ENCODE measurements at places on chromosomes 4 and X.

GRCh38 chrX:133373386-133374079 is 41.8 kb downstream of the GPC4 start:
- no peak for DNase-seq

DNA sequence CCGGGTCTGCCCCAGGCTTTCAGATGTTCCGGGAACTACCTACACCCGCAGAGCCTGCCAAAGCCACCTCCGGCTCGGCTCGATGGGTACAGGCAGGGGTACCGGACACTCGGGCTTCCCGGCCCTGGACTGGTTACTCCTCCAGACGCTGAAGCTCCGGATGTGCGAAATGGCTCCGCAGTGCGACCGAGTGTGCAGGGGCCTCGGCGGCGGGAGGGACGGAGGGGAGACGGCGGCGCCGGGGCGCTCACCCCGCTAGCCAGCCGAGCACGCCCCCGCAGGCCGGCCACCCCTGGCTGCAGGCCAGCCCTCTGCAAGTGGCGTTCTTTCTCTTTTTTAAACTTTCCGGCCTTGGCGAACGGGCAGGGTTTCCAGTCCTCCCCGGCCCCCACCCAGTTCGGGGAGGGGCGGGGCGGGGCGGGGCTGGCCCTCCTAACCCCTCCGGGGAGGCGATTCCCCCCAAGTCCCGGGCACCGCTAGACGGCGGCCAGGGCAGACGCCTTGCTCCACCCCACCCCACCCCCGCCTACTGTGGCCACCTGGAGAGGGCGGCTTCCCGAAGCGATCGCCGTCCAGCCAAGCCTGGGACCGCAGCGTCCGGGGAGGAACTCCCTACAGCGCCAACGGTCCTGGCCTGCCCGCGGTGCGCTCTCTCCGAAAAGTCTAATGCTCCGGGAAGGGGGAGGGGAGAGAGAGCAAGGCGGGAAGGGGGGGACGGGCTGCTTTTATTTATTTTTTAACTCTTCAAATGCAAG is 7.5 kb downstream of the BCOR start:
- DNase-seq, result no peak

GRCh38 chr4:104966349-104967033 is 180.2 kb upstream of the TET2 start:
- no peak for DNase-seq

DNA sequence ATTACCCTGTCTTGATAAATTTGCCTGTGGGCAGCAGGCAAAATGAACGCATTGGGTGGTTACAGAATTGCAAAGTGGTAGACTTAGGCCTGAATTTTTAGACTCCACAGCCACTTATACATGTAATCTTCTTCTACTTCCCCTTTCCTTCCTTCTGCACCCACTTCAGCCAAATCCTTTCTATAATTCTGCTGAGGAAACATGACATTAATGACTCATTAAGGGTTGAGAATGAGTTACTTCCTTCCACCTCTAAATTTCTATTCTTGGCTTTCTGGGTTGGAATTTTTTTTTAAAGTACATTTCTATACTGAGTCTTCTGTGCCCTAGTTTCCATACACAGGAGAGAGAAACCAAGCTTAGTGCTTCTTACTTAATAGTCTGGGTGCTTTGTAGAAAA is 10.1 kb downstream of the PAPSS1 start:
- DNase-seq, result no peak

DNA sequence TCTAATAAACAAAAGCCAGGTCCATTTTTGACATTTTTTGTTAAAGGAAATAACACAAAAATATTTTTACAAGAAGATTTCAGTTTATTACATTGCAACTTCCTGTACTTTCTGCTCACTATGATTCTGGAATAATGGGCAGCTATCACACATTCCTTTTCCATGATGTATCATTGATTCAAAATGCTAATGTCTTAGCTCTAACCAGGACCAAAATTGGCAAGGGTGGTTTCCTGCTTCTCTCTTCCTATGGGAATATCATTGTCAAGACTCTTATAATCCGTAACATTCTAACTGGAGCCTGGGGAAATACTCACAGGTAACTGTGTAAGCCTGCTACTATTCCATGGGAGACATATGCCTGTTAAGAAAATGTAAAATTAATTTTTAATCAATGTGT is 218.6 kb downstream of the DCAF12L2 start:
- peak; percentile 48 for DNase-seq

GRCh38 chr4:158904815-158905214 is 136.0 kb downstream of the FNIP2 start:
- no peak for DNase-seq

DNA sequence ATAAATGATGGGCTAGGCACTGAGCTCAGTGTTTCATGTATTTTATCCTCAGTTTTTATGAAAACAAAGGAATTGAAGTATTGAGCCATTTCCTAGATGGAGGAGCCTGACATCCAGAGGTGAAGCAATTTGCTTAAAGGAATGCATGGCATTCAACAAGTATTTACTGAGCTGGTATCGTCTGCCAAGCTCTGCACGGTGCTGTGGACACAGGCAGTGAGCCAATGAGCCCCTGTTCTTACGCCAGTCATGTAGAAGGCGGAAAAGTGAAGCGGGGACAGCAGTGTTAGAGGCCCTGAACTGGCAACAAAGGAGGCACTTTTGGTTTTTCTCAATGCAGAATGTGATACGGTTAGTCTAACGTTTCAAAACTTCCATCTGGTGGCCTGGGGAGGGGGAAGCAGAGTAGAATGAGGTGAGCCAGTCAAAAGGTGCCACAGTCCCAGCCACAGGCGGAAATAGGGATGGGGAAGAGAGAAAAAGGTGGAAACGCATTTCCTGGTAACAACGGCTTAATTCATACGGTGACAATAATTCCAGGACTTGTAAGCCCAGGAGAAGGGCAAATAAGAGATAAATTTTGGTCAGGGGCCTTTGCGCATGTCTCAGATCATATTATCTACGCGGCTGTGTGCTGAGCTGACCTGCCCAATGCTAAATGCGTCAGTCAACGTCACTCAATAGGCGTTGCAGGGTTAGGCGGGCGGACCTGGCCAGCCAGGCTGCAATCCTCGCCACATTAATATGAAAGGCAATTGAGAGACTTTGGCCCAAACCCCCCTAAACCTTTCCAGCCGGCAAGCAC is 133.9 kb downstream of the AFAP1 start:
- peak; percentile 94 for DNase-seq

DNA sequence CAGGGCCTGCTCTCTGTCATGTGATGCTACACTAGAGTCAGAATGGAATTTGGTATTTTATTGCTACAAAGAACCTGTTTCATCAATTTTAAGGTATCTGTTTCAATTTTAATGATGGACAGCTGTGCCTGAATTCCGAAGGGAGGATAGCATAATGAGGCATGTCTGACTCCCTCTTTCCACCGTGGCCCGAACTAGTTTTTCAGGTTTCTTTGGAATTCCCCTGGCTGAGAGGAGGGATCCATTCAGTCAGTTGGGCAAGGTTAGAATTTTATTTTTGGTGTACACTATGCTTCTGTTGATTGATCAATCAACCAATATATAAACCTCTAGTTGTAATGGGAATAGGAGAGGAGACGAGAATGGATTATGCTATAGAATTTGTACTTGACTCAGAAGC is 761.8 kb downstream of the FAM133A start:
- DNase-seq, result no peak

DNA sequence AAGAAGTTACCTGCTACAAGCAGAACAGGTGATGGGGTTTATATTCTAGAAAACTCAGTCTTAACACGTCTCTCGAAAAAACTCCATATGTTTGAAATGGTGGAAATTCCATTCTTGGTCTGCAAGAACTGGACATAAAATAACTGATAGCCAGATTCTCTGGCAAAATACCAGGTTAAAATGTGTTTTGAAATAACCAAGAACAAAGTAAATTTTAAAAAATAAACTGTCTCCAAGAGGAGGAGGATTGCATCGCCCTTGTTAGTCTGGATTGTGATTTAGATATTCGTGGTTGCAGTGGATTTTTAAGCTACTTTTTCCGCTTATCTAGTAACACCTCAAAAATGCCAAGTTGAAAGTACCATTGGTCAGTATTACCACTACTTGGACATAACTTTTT is 40.8 kb downstream of the CENPU start:
- DNase-seq, result no peak

DNA sequence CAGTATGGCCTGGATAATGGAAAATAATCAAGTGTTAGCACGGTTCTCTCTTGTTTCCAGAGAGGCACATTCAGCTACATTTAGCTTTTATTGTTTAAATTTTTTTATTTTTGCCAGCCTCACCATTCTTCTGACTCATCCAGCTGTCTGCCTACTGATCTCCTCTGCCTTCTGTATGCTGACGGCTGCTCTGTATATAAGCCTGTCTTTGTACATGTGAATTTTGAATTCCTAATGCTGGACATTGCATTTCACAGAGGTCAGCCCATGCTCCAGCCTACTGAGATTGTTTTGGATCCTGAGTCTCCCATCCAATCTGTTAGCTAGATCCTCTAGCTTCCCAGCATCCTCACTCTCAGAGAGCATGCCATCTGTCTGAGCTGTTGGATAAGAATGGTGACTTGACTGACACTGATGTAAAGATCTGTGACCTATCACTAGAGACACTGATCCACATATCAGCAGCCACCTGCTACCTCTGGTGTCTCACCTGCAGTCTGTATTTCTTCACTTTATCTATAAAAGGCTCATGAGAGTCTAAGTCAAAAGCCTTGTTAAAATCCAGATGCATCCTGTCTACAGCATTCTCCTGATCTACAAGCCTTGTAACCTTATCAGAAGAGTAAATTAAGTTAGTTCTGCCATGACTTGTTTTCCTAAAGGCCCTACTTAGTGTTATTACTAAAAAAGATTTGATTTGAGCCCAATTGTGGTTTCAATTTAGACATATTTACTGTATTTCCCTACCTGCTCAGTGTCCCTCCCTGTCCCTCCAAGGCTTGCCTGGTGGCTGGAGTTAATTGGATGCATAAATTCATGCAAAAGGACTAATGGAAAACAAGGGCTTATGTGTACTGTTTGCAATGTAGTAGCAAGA is 25.6 kb upstream of the ARHGAP36 start:
- no peak for DNase-seq

DNA sequence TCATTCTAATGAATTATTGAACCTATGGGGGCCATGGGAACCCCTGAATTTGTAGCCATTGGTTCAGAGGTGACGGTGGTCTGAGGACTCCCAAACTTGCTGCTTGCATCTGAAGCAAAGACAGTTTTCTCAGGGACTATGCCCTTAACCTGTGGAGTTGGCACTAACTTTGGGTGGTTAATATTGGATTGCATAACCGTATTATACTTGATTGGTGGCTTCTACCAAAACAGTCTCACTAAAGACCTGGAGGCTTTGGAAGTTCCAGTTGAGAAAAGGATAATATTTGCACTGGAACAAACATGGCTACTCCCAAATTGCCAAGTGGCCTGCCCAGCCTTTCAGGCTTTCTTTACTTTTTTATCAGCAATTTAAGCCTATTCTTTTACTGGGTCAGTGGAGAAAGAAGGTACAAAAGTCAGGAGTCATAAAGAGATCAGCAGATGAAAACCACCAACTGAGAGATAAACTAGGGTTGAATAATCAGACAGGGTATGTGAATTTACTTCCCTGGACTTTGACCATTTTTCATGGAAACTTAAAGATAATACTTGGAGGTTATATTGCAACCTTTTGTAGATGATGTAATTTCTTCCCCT is 7.9 kb upstream of the KLHL8 start:
- no peak for DNase-seq

GRCh38 chr4:66974665-66975064 is 570.6 kb downstream of the CENPC start:
- DNase-seq, result no peak

- DNase-seq, result no peak
Measured at GRCh38 chr4:126306152-126306869, 991.6 kb downstream of the FAT4 start.

DNA sequence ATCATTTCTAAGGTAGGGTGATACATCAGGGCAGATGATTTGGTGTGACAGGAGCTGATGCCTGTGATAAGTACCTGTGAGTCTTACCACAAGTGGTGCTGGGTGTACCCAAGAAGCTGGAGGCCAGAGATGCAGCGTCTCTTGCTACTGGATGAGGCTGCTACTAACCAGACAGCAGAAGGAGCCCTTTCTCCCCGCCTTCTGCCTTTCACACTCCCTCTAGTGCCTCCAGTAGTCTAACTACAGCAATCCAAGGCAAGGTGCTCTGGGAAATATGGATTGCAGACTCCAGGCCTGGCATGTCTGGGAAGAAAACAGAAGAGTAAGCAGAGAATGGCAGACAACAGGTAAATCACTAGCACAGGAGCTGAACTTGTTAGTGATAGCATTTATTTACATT is 470.8 kb downstream of the NKX6-1 start:
- no peak for DNase-seq

DNA sequence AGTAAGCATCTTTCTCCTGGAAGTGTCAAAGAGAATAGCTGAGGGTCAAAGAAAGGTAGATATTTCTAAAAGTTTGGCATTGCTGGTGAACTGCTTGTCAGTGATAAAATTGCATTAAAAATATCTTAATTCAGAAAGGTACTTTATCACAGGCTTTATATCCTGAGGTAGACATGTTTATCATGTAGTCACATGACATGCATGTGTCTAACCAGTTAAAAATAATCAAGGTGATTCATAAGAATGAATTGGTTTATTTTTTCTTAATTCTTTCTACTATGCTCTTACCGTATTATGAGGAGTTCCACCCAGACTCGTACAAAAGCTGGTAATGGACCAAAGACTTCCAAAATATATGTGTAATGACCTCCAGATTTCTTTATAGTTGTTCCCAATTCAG is 6.1 kb downstream of the SLC7A11 start:
- DNase-seq, result peak; percentile 44

- no peak for DNase-seq
Measured at GRCh38 chr4:43411226-43411625, 518.7 kb downstream of the GRXCR1 start.

GRCh38 chr4:7664106-7664505 is 229.4 kb upstream of the PSAPL1 start:
- DNase-seq, result no peak

DNA sequence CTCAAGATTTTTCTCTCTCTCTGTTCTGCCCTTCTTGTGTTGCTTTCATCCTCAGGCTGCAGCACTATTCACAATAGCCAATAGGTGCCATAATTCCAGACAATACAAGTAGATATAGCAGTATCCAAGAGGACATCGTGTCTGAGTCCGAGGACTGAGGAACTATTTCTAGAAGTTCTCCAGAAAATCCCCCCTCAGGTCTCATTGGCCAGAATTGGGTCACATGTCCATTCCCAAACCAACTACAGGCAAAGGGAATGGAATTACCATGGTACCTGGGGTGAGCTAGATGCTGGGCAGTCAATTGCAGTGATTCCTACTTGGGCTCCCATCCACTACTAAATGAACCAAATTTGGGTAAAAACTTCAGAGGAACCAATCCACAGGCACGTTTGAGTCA is 301.9 kb upstream of the RASGEF1B start:
- no peak for DNase-seq

- no peak for DNase-seq
Measured at GRCh38 chr4:8554555-8555100, 25.6 kb upstream of the GPR78 start.
